ENCODE measurements at places on chromosomes 16 and 17.

- no peak for DNase-seq
Measured at GRCh38 chr17:28926786-28927185, 23.9 kb upstream of the DHRS13 start.

- no peak for DNase-seq
Measured at GRCh38 chr16:76577003-76577402, 299.8 kb downstream of the CNTNAP4 start.

DNA sequence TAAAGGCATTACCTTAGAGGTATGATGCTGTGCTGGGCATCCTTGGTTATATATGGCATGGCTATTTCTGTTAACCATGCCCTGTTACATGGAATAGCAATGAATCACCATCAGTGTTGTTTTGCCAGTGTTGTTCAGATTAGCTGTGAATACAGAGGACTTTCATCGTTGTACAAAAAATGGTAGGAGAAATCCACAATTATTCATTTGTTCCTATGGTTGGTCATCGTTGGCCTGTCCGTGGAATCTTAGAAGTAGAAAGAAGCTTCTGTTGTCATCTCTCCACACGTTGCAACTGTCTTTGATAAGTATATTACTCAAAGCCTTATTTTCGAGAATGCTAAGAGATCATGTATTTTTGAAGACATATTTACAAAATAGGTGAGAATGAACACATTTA, 114.3 kb upstream of the CACNG5 start:
- no peak for DNase-seq

GRCh38 chr16:19716183-19716582, 1.8 kb downstream of the KNOP1 start:
- DNase-seq: no peak

GRCh38 chr17:67362173-67362572, 4.2 kb downstream of the PSMD12 start:
- no peak for DNase-seq

DNA sequence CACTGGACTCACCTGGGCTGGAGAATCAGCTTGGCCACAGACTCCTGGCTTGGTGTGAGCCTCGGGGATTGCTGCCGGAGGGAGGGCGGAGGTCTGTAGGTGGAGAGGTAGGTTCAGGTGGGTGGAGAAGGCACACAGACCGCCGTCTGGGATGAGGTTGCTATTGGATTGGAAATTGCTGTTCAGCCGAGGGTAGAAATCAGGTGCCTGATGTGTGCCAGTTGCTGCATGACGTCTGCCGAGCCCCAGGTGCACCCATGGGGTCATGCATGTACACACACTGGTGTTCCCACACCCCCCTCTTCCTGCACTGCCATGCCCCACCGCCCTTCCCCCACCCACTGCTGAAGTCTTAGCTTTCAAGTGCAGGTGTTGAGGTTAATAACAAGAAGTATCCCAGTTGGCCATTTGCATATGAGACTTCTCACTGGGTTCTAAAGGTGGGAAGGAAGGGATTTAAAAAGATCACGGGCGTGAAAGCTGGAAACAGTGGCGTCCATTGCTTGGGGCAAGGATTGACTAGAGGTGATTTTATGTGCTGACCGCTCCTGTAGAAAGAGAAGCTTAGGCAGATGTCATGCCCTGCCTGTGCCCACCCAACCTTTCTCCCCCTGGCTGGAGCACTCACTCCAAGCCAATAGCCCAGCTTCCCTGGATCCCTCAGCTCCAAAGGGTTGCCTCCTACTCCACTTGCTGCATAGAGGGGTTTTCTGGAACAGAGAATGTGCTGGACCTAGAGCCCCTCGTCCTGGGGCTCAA, 193.6 kb downstream of the CCDC182 start:
- no peak for DNase-seq

- no peak for DNase-seq
Measured at GRCh38 chr16:19481296-19481695, 40.6 kb downstream of the GDE1 start.

DNA sequence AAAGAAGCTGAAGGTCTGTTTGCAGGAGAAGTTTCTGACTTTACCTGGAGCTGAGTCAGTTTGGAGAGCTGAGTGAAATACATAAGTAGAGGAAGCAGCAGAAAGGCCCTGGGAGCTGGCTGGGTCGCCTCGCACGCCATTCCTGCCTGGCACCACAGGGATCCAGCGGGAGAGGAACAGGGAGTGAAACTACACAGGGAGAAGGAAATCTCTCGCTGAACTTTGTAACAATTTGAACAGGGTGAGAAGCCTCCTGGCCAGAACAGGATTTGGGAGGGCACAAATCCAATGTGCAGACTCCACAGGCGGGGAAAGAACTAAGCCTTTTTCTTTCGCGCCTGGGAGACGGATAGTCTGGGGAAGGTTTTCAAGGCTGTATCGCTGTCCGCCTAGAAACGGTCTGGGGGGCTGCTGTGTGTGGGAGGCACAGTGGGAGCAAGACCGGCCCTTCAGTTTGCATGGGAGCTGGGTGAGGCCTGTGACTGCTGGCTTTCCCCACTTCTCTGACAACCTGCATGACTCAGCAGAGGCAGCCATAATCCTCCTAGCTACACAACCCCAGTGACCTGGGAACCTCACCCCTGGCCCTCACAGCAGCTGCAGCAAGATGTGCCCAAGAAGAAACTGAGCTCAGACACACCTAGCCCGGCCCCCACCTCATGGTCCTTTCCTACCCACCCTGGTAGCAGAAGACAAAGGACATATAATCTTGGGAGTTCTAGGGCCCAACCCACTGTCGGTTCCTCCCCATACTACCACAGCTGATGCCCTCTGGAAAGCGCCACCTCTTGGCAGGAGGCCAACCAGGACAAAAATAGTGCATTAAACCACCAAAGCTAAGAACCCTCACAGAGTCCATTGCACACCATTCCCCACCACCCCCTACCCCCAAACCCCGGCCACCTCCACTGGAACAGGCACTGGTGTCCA, 778.6 kb downstream of the KCNJ2 start:
- DNase-seq: no peak

DNA sequence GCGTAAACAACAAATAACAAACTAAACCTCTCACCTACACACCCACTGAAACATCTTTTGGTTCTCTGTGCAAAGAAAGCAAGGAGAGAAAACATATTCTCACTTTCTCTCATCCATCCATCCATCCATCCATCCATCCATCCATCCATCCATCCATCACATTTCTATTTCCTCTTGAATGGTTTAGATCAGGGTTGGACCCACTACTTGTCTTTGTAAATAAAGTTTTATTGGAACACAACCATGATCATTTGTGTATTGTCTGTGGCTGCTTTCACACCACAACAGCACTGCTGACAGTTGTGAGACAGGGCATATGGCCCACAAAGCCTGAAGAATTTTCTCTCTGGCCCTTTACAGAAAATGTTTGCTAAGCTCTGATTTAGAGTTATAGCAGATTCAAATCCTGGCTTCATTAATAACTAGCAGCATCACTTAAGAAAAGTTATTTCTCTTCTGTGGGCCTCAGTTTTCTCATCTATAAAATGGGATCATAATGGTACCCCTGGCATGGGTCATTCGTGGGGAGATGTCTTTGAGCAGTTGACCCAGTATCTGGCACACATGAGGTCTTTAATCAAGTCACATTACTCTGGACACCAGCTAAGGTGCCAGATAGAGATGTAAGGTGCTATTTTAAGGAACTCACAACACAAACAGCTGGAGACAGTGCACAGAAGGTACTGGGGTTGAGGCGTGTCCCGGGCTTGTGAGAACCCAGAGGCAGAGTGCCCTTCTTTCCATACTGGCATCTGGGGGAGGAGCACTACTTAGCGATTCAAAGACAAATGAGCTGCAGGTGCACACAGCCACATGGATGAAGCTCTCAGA, 146.3 kb downstream of the CMIP start:
- no peak for DNase-seq

GRCh38 chr17:17413821-17414220, 63.0 kb upstream of the MED9 start:
- DNase-seq: no peak

DNA sequence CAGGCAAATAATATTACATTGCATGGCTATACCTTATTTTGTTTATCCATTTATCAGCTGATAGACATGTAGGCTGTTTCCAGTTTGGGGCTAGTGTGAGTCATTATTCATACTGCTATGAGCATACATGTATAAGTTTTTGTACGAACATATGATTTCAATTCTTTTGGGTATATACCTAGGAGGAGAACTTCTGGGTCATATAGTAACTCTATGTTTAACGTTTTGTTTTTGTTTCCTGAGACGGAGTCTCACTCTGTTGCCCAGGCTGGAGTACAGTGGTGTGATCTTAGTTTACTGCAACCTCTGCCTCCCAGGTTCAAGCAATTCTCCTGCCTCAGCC, 2.4 kb upstream of the ITGAL start:
- DNase-seq: no peak

- no peak for DNase-seq
Measured at GRCh38 chr17:51298508-51299371, 38.4 kb downstream of the UTP18 start.

- DNase-seq: no peak
Measured at GRCh38 chr17:68296217-68297191, 5.2 kb downstream of the ARSG start.

DNA sequence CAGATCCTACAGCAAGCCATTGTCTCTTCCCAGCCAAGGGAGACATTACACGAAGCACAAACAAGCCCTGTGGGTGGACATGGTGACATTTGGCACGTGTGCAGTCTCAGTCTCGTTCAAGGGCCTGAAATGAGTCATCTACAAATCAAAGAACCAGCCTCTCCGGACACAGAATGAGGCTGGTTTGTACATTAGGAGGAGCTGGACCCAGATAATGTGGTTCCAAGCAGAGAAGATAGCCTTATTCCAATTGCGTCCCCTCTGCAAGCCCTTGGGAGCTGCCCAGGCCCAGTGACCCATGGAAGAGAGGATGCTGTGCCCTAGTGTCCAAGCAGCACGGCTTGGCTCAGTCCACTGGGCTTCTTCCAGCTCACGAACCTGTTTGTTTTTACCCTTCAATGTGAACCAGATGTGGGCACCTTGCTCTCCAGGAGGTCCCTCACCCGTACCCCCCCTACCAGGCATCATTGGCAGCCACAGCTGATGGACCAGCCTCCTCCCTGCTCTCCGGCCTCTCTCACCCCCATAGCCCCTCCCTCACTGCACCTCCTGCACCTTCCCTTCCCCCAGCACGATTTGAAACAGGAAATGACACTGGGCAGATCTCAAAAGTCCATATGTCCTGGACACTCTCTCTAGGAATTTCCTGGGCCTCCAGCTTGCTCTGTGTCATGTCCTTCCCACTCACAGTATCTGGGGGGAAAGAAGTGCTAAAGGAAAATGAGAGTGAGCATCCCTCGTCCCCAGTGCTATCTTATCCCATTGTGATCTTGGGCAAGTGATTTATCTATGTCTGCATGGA, 26.2 kb downstream of the KPNA2 start:
- no peak for DNase-seq

DNA sequence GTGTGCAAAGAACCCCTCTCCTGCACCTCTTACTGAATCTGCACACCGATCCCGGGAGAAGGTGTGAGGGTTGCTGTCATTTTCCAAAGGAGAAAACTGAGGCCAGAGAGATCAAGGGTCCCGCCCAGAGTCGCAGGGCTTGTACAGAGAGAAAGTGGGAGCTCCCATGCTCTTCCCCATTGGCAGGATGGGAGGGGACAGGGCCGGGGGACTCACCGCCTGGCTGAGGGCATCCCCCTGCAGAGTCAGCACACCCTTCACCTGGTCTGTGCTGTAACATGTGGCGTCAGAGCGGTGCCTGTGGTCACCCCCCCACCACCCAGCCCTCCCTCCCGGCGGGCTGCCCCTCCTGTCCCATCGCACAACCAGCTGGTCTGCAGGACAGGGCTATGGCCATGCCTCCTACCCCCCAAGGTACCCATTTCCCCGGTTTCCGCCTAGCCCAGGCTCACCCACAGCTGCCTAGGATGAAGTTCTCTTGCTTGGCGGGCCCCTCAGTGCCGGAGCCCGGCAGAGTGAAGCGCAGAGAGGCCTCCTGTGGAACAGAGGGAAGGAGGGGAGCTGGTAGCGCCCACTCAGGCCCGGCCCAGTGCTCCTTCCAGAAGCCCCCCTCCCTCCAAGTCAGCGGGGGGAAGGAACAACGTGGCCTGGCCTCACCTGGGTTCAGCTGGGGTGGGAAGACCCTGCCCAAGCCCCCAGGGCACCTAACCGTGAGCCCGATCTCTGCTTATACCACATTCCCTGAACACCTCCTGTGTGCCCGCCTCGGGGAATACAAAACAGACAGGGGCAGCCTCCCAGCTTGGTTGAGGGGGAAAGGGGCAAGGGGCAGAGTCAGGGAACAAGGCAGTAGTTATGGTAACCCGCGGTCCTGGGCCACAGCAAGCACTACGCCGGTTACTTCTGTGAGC, 1.1 kb downstream of the ROGDI start:
- DNase-seq: no peak

- DNase-seq: no peak
Measured at GRCh38 chr16:81445966-81446906, 1.6 kb downstream of the CMIP start.

- no peak for DNase-seq
Measured at GRCh38 chr17:68560966-68561720, 40.0 kb downstream of the FAM20A start.

DNA sequence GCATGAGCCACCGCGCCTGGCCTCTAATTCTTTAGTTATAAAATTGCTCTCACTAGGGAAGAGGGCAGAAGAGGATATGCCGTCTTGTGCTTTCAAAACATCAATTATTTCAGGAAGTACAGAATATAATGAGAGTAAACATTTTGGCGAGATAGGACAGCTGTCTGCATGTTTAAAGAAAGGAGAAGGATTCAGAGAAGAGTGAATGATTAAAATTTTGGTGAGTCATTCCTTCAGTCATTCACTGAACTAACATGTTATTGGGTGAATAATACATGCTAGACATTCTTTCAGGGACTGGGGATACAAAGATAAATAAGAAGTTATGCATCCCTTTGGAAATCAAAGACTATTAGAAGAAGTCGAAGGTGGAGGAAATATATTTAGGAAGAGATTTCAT, 590.3 kb upstream of the GOT2 start:
- DNase-seq: no peak

DNA sequence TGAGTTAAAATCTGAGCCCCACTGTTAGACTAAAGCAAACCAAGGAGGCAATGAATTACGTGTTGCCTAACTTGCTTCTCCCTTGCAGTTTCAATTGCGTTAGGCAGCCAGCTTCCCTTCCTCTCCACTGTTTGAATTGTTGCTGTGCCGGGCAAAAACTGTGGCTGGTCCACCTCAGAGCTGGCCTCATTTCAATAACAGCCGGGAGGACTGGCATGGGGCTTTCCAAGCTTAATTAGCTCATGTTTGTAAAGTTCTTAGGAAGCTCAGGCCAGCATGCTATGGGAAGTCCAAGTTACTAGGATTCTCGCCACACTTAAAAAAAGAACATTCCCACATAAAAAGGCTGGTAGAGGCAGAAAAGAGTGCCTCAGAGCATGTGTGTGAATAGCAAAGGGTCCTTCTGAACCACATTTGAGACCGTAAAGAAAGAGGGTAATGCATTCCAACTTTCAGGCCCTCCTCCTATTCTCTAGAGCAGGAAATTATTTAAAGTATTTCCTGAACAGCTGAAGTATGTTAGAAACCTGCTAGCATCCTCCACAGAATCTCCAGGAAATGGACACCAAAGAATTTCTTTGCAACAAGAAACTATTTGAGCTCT, 79.0 kb upstream of the SMURF2 start:
- DNase-seq: no peak
